ENCODE measurements at places on chromosomes 3 and 15.

GRCh38 chr3:138408751-138409570 lies 25.5 kb upstream of the ESYT3 start:
- no peak for DNase-seq

DNA sequence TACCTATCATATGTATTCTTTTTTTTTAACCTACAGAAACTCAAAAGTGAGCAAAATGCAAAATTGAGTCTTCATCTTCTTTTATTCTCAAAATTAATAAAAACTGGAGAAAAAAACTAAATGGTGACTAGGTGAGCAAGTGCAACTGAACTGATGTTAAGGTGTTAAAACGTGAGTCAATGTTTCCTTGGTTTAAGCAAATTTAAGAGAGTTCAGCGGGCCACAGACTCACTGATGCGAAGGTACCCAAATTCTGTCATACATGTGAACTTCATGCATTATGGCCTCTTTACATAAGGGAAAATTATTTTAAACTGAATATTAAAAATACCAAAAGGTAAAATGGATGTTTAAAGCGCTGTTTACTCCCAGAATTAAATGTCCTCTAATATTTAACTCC lies 206.6 kb downstream of the FOXP1 start:
- DNase-seq, result no peak

- no peak for DNase-seq
Observed at GRCh38 chr3:36480911-36481648, 100.8 kb downstream of the STAC start.

DNA sequence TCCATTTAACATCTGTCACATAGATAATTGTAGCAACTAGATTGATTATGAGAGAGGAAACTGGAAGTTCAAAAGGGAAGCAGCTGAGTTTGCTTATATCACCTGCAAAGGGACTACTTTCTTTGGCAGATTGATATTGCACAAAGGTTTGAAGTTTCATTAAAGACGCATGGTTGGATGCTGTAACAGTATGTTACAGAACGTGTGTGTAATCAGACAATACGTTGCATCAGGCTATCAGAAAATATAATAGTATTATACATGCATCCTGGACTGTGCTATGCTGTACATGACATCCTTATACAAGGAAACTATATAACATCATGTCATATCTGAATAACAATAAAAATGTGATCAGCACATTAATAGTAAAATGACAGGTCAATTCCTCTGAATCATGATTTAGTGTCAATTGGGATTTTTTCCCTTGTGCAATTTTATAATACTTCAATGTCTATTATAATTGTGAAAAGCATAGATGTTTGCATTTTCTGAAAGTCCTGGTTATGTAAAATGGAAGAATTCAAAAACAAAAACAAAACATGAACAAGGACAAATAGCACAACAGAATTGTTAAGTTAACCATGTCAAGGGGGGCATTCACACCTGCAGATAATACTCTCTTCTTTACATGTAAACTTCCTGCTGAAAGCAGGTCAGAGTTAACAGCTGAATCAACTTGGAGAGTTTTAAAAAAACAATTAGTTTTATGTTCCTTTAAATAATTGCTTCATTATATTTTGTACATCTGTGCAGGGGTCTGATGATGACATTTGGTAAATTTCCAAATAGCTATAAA lies 283.2 kb upstream of the KCNH8 start:
- DNase-seq, result no peak

- no peak for DNase-seq
Observed at GRCh38 chr15:58285212-58285920, 146.4 kb upstream of the LIPC start.

DNA sequence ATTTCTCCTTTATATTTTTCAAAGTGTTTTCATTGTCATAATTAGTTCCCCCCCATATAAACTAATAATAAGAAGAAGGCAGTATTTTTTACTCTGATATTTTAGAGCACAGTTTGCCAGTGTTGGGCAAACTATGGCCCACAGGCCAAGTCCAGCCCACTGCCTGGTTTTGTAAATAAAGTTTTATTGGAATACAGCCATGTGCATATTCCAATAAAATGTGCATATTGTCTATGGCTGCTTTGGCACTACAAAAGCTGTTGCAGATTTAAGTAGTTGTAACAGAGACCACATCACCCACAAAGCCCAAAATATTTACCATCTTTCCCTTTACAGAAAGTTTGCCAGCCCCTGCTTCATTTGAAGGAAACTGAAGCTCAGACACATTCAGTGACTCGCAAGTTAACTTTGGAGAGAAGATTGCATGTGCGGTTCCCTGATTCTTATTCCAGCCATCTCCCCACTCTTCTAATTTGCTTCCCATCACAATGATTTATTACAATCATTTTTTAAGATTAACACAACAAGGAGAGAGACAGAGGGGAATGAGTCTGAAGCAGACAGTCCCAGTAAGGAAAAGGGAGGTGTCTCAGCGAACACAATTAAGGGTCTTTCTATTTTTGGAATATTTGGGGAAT lies 48.9 kb downstream of the RFTN1 start:
- DNase-seq, result no peak
